NCI-H2107 (cell line): ENCODE measurements at places on chromosomes 13 and 19.

DNA sequence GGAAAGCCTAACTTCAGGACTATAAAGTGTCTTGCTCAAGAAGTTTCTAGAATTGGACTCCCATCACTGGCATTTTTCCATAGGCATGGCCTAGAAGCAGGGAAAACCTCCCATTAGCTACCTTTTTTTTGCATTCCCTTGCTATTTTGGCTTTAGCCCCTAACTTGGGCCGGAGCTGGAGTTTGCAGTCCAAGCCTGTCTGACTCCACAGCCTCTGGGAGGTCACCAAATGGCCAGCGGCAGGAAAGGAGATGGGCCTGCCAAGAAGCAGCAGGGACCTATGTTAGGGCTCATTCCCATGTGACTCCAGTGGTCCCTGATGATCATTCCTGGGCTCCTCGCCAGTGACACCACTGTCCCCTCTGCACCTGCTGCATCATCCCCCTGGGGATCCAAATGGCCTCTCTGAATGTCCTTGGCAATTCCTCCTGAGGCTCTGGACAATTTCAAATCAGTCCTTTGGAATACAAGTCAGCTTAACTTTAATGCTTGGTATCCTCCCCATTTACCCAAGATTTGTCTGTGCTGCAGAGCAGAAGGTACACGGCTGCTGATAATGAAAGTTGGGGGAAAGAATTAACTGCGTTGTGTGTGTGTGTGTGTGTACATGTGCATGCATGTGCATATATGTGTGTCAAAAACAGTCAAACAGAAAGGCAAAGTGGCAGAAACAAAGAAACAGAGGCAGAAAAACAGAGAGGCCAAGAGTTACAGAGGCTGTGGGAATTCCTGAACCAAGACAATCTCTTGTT is 69.8 kb upstream of the SERP2 start:
- no peak for DNase-seq

GRCh38 chr13:113448545-113448884 is 4.8 kb downstream of the ADPRHL1 start:
- DNase-seq = no peak

- no peak for DNase-seq
Observed at GRCh38 chr19:35211545-35212230, 16.9 kb downstream of the FAM187B start.

DNA sequence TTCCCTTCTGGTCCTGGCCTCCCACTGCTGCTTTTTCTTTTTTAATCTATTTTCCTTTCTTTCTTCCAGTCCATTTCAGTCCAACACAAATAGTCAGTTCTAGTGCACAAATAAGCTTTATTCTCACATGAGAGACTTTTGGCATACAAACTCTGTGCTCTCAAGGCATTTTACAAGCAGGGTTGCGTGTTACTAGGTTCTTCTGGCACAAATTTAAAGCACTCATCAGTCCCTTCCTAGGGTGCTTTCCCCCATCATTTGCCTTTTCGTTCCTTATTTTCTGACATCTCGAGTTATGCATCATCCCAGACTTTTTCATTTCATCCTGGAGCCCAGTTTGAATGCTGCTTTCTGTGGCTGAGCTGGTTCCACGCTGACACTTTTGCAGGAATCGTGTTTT is 29.8 kb upstream of the IL17D start:
- DNase-seq = no peak

GRCh38 chr13:36629057-36629385 is 44.8 kb upstream of the SERTM1 start:
- DNase-seq = no peak

DNA sequence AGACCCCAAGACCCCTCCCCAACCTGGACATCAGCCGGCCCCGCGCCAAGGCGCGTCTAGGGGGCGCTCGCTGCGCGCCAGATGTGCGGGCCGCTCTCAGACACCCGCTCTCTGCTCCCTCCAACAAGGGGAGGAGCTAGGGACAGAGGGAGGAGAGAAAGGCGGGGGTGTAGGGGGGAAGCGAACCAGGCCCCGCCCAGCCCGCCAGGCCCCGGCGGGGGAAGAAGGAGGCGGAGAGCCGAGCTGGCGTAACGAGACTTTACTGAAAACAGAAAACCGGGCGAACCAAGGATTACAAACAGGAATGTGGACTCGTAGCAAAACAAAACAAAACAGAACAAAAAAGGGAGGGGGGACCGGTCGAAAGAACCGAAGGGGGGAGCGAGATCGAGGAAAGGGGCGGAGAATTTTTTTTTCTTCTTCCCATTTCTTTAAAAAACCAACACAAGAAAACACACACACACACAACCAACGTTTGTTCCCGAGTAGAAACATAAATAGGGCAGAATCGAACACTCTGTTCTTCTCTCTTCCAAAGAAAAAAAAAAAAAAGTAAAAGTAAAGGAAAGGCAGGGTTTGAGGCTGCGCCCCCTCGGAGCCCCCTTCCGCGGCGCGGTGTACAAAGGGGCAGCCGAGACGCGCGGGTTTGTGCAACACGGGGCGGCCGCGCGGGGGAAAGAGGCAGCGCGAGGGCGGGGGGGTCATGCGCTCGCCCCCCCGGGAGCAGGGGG is 1.7 kb downstream of the JUND start:
- peak; percentile 78 for DNase-seq

- DNase-seq = no peak
Observed at GRCh38 chr13:36555151-36555986, 118.5 kb upstream of the SERTM1 start.

DNA sequence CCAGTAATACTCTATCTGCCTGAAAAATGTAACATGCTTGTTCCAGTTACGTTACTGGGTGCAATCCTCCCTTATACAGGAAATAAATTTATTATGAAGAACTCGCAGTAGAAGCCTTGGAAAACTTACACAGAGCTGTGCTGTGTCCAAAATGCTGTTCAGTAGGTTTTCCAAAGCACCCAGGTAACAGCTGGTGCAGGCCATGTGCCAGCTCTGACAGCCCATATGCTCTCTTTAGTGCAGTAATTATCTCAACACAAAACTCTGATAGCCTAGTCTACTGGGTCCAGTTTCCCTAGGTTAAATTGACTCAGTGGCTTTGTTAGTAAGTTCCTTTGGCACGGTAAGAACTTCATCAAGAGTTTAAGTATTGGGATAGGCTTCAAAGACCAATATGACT is 120.7 kb upstream of the OBI1 start:
- peak; percentile 15 for DNase-seq

- DNase-seq = peak; percentile 27
Observed at GRCh38 chr19:40190891-40191835, at the start of gene MAP3K10. TSS of gene MAP3K10 (plus strand) at chr19:40191426. CDS start at chr19:40192032, 606 bp downstream.

DNA sequence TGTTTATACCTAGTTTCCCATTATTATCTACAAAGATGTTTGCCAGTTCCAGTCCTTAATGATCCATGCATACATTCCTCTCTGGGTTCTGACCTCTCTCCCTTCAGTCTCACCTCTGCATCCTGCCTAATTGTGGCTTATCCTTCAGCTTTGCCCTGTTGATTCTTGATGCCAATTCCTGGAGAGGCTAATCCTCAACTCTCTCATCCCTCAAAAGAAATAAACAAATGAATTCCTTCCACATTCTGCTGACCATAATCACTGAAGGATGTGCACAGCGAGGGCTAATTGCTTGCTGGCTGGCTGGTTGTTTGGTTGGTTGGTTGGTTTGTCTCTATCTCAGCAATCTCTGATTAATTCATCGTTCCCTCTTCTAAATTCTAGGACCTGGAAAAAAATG is 113.8 kb downstream of the IRS2 start:
- no peak for DNase-seq

DNA sequence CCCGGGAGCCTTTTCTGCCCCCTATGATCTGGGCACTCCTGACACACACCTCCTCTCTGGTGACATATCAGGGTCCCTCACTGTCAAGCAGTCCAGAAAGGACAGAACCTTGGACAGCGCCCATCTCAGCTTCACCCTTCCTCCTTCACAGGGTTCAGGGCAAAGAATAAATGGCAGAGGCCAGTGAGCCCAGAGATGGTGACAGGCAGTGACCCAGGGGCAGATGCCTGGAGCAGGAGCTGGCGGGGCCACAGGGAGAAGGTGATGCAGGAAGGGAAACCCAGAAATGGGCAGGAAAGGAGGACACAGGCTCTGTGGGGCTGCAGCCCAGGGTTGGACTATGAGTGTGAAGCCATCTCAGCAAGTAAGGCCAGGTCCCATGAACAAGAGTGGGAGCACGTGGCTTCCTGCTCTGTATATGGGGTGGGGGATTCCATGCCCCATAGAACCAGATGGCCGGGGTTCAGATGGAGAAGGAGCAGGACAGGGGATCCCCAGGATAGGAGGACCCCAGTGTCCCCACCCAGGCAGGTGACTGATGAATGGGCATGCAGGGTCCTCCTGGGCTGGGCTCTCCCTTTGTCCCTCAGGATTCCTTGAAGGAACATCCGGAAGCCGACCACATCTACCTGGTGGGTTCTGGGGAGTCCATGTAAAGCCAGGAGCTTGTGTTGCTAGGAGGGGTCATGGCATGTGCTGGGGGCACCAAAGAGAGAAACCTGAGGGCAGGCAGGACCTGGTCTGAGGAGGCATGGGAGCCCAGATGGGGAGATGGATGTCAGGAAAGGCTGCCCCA is 8.5 kb upstream of the CEACAM7 start:
- DNase-seq = no peak

DNA sequence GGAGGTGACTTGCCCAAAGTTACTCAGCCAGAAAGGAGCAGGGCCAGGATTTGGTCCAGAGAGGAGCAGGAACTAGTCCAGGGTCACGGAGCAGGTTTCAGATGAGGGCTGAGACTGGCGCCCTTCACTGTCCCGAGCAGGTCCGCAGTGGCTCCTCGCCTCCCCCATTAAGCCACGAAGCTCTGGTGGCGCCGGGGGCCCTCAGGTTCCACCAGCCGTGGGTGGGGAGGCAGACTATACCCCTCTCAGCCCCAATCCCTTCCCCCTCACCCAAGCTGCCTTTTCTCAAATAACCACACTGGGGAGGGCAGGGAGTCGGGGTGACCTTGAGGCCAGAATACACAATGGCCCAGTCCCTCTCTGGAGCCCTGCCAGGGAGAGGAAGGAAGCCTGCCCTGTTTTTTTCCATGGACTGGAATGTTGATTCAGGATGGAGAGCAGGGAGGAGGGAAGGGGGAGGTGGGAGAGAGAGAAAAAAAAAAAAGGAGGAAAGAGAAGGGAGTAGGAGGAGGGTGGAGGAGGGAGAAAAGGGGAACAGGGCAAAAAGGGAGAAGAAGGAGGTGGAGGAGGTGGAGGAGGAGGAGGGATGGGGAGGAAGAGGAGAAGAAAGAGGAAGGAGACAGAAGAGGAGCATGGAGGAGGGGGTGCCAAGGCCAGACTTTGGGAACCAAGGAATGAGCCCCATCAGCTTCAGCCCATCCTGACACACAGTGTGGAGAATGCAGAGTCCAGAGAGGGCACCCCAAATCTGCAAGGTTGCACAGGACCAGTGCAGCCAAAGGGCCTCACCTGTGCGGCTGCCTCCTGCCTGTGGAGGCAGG is 19.7 kb downstream of the CEACAM16 start:
- no peak for DNase-seq

DNA sequence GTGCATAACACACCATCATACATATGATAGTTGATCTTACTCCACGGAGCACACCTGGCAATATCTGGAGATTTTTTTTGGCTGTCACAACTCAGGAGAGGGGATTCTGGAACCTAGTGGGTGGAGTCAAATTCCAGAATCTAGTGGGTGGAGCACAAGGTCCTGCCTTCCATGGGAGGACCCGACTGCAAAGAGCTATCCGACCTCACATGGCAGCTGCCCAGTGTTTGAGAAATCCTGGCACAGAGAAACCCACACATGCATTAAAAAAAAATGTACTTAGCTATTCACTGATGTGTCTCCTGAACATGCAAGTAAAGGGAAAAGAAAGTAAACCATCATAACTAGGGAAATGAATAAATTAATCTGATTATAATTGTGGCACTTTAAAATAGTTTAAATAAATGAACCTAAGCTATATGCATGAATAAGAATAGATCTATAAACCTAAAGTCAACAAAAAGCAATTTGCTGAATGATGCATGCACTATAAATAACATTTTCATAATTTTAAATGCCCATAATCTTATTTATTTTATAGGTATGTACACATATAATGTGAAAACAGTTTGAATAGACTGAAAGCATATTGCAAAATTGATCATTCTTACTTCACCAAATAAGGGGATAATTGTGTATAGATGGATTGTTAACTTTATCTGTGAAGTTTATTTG is 300.3 kb downstream of the MYO16 start:
- DNase-seq = no peak

DNA sequence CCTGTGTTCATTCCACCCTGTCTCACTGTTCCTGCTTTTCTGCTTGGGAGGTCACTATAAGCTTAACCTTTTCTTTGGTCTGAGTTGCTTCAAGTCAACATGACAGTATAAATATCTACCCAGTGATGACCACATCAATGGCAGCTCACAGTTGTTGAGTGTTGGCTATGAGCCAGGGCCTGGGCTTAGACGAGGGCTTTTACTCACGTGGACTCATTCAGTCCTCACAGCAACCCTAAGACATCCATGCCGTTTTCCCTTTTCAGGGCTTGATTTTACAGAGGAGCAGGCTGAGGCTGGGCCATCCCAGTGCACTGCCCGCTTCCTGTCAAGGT is 10.2 kb upstream of the CCDC97 start:
- no peak for DNase-seq

DNA sequence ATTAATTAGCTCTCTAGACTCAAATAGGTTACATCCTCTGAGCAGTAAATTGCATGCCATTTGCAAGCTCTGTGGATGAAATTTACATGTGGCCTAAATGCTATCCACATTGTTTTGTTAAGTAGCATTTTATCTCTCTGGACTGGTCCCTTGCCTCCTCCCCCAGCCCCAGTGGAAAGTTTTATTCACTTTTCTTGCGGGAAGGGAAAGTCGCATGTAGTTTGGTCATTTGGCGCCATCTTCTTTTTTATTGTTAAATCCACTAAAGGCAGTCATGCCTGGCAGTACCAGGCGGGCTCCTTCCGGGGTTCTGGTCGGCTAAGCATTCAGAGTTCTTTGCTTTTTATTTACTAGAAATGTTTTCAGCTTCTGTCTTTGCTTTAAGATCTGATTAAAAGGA is 188.7 kb downstream of the TM9SF2 start:
- no peak for DNase-seq

GRCh38 chr19:54257116-54257480 is at the start of gene LILRB5:
TSS of gene LILRB5 (minus strand) at chr19:54257273. CDS start at chr19:54257193, 80 bp downstream.
- no peak for DNase-seq

GRCh38 chr13:40388617-40389016 is 277.8 kb downstream of the FOXO1 start:
- no peak for DNase-seq

GRCh38 chr13:30022256-30022655 is 171.8 kb upstream of the UBL3 start:
- DNase-seq = no peak

- DNase-seq = no peak
Observed at GRCh38 chr19:6099599-6099998, 10.7 kb downstream of the RFX2 start.

DNA sequence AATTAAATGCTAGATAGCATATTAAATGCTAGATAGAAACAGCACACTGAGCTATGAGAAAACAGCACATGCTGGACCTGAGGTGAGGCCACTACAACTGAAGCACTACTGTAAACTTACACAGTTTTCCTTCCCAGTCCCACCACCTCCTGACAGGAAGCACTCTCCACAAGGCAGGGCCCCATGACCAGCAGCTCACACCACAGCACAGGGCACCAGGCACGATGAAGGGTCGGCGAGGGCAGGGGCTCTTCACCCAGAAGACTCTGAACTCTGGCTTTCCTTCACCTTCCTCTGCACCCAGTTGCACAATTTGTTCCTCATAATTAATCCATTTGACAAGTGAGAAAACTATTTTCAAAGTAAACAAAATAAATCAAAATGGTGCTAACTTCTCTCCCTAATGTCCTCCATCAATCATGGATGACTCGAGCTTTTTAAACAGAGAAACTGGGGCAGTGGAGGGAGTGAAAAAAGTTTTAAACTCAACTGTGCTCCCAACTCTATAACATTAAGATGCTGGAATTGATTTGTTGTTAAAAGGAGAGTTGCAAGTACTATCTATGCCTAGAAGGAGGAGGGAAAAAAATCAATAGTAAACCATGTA is 568.7 kb downstream of the UQCRFS1 start:
- DNase-seq = no peak
